Vagina (tissue), 2 donors: ENCODE measurements at places on chromosomes 13 and 19. TPM values are rescaled to one million over a fixed set of nuclear protein-coding genes. Genes with fewer than 3 reads are reported as not detected.
A peak's percentile ranks its signal among the peaks of the same experiment; 100 is the strongest.

B3GNT8 gene
- 35.8 TPM for total RNA-seq

TNNI3 gene
- not detected for total RNA-seq

EHD2 gene
- total RNA-seq, result 125 TPM

CYP2F1 gene
- not detected for total RNA-seq

GRCh38 chr13:42970824-42971690 is 21.0 kb downstream of the EPSTI1 start:
- no peak overlapping the region for H3K27ac ChIP-seq
- no peaks in the 10 kb centered on the region for H3K36me3 ChIP-seq
- H3K4me3 ChIP-seq, result no peak overlapping the region
- no peaks in the 10 kb centered on the region for H3K27me3 ChIP-seq
- no peak for DNase-seq

GRCh38 chr19:31503211-31503610 is 154.0 kb upstream of the TSHZ3 start:
- no peaks in the 10 kb centered on the region for H3K4me1 ChIP-seq
- no peak overlapping the region for H3K27ac ChIP-seq
- no peak overlapping the region for H3K4me3 ChIP-seq
- no peak for DNase-seq
- no peaks in the 10 kb centered on the region for H3K27me3 ChIP-seq

GRCh38 chr13:97360610-97361009 is 73.4 kb upstream of the RAP2A start:
- DNase-seq, result no peak
- H3K36me3 ChIP-seq, result no peaks in the 10 kb centered on the region
- peaks cover 7% of the 10 kb centered on the region for H3K4me1 ChIP-seq
- no peak overlapping the region for H3K27ac ChIP-seq

DNA sequence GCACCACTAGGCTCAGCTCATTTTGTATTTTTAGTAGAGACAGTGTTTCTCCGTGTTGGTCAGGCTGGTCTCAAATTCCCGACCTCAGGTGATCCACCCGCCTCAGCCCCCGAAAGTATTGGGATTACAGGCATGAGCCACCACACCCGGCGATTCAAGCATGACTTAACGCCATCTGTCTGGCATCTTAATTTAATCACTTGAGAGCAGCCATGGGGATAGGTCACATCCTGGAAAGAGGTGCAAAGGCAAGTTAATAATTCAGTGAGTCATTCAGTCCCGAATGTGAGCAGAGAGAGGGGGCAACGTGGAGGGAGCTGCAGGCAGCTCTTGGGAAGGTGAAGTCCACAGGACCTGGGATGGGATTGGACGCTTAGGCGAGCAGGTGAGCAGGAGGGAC is 31.7 kb upstream of the USP29 start:
- no peak overlapping the region for H3K4me3 ChIP-seq
- no peak for DNase-seq
- no peaks in the 10 kb centered on the region for H3K36me3 ChIP-seq
- H3K4me1 ChIP-seq, result no peaks in the 10 kb centered on the region

DNA sequence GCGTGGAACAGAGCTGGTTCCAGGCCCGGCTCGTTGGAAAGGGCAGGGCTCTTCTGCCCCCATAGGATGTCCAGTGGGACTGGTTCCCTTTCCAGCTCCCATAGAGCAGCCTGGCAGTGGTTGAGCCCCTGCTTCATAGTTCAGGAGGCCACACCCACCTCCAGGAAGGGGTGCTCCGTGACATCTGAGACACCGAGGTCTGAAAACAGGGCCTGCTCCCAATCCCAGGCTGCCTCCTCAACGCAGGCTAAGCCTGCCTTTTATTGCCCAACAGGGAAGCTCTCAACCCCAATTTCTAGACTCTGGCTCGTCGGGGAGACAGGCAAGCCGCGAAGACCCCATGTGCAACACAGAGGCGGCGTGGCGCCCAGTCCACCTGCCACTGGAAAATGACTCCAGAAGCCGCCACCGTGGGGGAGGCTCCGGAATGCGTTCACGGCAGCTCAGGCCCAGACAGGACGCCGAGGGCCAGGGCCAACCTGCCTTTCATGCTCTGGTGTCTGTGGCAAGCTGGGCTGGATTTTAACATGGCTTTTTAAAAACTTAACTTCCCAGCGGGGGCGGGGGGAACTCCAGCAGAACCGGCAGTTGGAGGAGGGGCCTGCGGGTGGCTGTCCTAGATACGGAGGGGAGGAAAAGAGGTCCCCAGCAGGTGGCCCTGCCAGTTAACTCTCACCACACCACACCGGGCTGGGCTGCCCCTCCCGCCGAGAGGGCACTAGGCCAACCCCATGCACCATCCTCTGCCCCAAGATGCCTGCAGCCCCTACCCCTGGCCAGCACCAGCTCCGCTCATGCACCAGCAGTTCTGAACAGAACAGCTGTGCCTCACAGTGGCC is 17.9 kb upstream of the TINCR start:
- no peaks in the 10 kb centered on the region for H3K36me3 ChIP-seq
- DNase-seq, result no peak
- peak overlapping the region; percentile 4 for H3K4me3 ChIP-seq
- peak overlapping the region; percentile 39 for H3K27ac ChIP-seq

GRCh38 chr19:18856385-18857126 is 24.8 kb downstream of the UPF1 start:
- no peak overlapping the region for H3K4me3 ChIP-seq
- DNase-seq, result no peak

DNA sequence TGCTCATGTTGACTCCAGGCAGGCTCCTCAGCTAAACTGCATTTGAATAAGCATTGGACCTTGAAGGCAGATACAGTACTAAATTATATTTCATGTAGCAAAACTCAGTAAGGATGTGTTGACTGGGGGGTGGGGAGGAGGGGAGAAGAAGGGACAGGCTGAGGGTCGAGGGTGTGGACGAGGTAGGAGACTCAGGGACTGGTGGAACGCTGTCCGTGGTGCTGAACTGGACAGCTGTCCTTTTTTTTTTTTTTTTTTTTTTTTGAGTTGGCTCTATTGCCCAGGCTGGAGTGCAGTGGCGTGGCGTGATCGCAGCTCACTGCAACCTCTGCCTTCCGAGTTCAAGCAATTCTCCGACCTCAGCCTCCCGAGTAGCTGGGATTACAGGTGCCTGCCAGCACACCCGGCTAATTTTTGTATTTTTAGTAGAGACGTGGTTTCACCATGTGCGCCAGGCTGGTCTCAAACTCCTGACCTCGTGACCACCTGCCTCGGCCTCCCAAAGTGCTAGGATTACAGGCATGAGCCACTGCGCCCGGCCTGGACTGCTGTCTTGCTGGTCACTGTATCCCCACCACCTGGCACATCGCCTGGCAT is 33.2 kb upstream of the CASP14 start:
- peaks cover under 1% of the 10 kb centered on the region for H3K27me3 ChIP-seq
- H3K4me1 ChIP-seq, result no peaks in the 10 kb centered on the region
- H3K27ac ChIP-seq, result no peak overlapping the region
- no peak for DNase-seq

DNA sequence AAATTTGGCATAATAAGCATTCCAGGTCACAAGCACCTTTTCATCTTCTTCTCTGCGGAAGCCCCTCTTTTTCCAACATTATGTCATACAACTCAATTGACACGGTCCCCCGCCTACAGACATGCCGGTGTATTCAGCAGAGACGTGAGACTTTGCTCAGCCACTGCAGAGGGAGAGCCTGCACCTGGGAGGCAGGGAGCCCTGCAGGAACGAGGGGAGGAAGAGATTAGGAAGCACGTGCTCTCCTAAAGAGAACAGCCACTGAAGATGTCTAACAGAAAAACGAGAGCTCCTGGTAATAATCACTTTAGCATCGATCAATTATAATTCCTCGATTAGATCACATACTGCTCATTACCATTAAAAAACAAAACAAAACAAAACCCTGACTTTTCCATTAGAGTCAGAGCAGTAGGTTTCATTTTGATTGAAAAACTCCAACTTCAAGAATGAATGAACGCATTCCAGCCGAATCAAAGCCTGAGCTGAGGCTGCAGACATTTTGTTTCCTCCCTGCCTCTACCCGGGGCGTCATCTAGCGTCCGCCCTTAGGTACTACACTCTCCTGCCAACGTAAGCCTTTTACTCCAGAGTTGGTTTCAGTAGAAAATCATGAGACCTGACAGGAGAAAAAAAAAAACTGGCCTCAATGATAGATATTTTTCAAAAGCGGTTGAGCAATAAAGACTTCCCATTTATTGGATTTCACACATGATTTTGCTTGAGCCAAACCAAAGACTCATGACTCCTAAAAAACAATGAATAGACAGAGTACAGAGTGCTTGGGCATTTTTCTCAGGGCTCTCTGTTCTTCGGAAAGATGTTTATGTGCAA is 194.5 kb downstream of the KATNAL1 start:
- no peaks in the 10 kb centered on the region for H3K36me3 ChIP-seq
- no peak for DNase-seq
- H3K4me3 ChIP-seq, result no peak overlapping the region
- H3K4me1 ChIP-seq, result peaks cover 38% of the 10 kb centered on the region
- H3K27me3 ChIP-seq, result no peaks in the 10 kb centered on the region

GRCh38 chr13:20182231-20182846 is 10.4 kb downstream of the GJB2 start:
- no peaks in the 10 kb centered on the region for H3K36me3 ChIP-seq
- H3K4me1 ChIP-seq, result no peaks in the 10 kb centered on the region
- H3K4me3 ChIP-seq, result no peak overlapping the region
- H3K27ac ChIP-seq, result no peak overlapping the region
- peak; percentile 81 for DNase-seq
- H3K27me3 ChIP-seq, result no peaks in the 10 kb centered on the region

- no peak overlapping the region for H3K27ac ChIP-seq
- H3K27me3 ChIP-seq, result no peaks in the 10 kb centered on the region
- no peak overlapping the region for H3K4me3 ChIP-seq
These were observed 9.4 kb downstream of the LCP1 start for GRCh38 chr13:46172531-46172991.

DNA sequence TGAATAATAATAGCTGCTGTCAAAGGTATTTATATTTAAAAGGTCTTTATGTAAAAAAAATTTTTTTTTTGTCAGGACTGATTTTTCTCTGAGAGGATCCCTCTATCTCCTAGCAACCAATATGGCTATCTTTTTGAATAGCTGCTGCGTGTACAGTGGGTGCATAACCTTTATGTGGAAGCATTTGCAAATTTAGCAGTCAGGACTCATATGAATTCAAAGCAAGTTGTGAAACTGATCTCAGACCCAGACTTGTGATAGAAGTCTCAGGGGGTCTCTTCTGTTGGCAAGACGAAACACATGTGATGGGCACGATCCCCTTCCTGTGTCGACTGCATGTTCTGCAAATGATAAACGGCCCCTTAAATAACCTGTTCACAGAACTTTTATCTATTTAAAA is 114.1 kb upstream of the ARGLU1 start:
- H3K4me1 ChIP-seq, result no peaks in the 10 kb centered on the region
- H3K4me3 ChIP-seq, result no peak overlapping the region
- no peaks in the 10 kb centered on the region for H3K36me3 ChIP-seq
- no peaks in the 10 kb centered on the region for H3K27me3 ChIP-seq
- no peak overlapping the region for H3K27ac ChIP-seq

DNA sequence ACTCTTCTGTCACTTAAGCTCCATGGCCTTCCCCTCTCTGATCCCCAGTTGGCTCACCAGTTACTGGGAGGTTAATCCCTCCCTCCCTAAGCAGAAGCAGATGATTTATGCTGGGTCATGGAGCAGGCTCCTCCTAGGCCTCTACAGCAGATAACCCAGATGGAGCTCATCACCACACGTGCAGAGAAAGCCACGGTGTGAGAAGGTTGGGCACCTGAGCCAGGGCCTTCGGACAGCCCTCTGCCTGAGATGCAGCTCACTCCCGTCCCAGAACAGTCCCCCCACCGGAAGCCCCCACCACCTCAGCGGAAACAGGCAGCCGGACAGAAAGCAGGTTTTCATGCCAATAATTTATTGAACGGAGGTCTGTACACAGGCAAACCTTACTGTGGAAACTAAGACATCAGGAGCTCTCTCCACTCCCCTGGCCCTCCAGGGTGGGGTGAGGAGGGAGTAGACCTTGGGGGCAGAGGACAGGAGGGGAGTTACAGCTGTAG is 9.8 kb downstream of the ZNF526 start:
- no peaks in the 10 kb centered on the region for H3K4me1 ChIP-seq
- no peak for DNase-seq
- no peaks in the 10 kb centered on the region for H3K27me3 ChIP-seq
- no peak overlapping the region for H3K4me3 ChIP-seq
- peak overlapping the region; percentile 7 for H3K27ac ChIP-seq
- H3K36me3 ChIP-seq, result peaks cover 75% of the 10 kb centered on the region
